ENCODE measurements at places on chromosomes 1 and 21.

- peak; percentile 42 for DNase-seq
These were observed 586.4 kb upstream of the ZRANB2 start for GRCh38 chr1:71667216-71667615.

DNA sequence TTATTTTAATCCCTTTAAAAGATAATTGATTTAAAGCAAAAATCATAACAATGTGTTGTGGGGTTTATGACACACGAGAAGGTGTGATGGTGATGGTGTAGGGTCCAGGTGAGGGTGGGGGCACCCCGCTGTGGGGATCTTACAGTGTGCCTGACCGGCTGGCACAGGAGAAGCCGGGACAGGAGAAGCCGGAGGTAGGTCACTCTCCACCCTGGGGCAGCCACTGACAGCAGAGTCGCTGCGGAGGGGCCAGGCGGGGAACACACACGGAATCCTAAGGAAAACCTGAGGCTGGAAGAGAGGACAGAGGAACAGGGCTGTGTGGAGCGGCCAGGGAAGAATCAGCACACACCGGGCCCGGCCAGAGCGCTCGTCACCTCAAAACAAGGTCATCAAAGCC is 4.3 kb upstream of the LRRC3 start:
- DNase-seq: no peak

DNA sequence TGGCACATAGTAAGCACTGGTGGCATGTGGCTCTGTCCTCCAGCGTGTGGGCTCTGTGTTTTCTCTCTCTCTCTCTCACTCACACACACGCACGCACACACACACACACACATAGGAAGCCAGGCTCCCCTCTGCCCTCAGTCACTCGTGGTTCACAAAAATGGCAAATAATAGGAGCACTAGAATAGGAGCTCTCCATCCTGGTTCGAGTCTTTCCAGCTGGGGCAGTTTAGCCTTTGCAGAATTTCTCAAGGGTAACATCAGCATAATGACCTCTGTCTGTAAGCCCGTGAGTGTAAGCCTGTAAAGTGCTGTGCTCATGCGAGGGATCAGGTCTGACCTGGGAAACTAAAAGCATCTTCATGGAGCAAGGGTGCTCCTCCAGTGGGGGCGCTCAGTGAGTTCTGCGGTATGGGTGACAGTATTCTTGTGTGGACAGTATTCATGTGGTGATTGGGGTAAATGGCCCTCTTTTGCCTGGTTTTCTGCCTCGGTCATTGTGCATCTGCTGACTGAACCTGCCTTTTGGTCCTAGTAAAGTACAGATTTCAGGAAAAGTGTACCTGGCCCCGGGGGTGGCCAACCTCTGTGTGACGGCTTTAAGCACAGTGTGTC is 842 bp upstream of the ZC3H12A start:
- DNase-seq: peak; percentile 63

- no peak for DNase-seq
These were observed 91.9 kb upstream of the IRF2BP2 start for GRCh38 chr1:234701737-234702341.

DNA sequence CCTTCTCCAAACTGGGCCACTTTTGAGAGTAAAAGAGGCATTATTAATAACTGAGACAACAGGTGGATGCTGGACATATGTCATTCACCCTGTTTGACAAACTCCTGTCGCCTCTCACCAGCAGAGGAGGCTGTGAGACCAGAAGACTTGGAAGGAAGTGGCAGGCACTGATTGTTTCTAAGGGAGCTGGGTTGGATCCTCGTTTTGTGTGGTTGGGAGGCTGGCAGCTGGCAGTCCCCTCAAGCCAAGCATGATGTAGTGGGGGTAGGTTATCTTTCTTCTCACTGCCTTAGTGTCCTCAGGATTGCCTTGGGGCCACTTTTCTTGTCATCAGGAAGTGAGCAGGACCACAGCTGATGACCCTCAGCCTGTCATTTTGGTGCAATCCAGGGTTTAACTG is 86.5 kb upstream of the KCNJ15 start:
- DNase-seq: peak; percentile 59

DNA sequence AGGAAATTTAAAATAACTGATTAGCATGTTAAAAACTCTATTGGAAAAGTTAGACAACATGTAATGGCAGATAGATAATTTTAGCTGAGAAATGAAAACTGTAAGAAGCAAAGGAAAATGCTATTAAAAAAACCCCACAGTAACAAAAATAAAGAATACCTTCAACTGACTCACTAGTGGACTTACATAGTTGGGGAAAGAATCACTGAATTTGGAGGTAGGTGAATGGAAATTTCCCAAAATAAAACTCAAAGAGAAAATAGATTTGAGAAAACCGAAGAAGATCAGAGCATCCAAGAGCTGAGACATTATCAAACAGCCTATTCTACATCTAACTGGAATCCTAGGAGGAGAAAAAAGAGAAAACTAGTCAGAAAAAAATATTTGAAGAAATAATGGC is 34.7 kb downstream of the PDE4B start:
- DNase-seq: no peak

- no peak for DNase-seq
These were observed 398.3 kb upstream of the POU3F1 start for GRCh38 chr1:38444770-38445442.

DNA sequence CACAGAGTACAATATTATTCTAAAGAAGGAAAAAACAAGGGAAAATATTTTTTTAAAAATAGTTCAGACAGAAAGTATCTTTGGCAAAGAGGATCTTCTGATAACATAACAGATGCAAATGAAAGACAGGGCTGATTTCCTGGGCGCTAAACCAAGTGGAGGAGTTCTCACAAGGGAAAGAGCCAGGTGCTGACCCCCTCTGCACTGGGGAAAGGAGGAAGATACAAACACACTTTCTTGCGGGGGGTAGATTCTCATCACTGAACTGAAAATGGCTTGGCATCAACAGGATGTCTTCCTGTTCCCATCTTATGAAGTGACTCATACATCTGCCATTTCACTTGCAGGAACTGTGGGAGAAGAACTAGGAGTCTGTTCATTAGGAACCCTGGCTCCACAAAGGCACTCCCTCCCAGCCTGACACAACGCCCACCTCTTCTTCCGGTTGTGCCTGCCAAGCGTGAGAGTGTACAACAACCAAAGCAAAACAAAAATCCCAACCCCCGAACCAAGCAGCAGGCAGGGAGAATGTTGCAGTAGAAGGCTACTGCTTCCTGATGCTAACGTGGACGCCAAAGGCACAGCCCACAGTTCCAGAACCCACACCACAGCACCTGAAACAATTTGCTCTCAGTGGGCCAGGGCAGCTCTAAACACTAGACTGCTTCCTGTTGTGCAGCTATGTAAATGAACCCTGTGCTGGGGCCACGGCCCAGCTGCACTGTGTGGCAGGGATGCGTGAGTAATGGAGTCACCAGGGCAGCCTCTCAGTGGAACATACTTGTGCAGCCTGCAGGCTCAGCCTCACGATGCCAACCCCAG is 51.0 kb downstream of the GADD45A start:
- peak; percentile 44 for DNase-seq

DNA sequence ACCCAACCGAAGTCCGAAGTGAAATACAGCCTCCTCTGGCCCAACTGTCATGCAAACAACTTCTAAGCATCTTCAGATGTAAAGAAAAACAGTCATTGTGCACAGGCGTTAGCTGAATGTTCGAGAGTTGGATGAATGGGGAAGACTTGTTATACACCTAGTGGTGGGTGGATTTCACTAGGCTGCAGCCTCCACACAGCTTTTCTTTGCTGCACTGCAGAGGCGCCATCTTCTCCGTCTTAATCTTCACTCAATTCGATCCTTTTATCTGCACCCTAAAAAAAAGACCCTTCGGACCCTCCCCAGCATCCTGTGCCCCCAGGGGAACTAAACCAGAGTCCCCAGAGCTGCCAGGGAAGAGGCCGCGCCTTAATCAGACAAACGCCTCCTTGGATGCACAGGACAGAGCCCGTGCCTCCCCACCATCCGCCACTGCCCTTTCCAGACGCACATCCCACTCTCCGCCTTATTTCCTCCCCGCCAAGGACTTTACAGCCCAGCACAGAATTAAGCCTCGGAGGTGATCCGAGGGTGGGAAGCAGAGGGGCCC is 1.4 kb downstream of the APP start:
- DNase-seq: peak; percentile 65

DNA sequence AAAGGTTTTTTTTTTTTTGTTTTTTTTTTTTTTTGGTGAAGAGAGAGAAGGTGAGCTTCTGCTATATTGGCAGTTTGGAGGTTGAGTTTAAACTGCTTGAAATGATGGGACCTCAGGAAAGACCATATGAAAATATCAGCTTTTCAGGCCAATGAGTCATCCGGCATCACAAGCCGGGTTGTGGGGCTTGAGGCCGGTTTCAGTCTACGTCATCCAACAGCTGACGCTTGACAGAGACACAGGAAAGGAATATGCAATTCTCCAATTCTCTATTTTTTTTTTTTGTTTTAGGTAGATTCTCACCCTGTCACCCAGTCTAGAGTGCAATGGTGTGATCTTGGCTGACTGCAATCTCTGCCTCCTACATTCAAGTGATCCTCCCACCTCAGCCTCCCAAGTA is 52.4 kb downstream of the KCNJ6 start:
- DNase-seq: peak; percentile 96

DNA sequence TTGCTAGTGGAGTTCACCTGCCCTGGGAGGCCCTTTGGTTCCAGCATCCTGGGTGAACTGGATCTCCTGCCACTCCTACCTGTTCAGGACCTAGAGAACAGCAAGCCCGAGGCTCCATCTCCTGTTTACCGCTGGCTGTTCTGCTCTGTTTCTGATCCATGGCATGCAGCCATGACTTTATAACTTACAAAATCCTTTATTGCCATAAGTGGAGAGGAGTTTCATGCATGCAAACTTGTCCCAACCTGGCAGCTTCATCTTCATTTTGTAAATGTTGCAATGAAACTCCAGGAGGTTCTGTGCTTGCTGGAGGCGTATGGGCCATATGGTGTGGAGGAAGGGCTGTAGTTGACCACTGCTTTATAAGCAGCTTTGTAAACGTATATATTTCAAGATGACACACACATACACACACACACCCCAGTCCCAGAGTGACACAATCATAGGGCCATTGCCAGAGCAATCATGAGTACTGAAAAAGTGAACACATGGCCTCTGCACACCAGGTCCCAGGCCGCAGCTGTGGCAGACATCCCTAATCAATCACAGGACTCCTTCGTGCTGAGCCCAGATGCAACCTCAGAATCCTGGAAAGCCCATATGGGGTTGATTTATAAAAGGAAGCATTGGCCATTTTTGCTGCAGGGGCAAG is 69.0 kb downstream of the UBIAD1 start:
- DNase-seq: no peak

GRCh38 chr1:19015476-19015875 is 59.0 kb upstream of the IFFO2 start:
- DNase-seq: no peak

GRCh38 chr1:64769482-64769881 is 24.6 kb downstream of the RAVER2 start:
- DNase-seq: no peak

DNA sequence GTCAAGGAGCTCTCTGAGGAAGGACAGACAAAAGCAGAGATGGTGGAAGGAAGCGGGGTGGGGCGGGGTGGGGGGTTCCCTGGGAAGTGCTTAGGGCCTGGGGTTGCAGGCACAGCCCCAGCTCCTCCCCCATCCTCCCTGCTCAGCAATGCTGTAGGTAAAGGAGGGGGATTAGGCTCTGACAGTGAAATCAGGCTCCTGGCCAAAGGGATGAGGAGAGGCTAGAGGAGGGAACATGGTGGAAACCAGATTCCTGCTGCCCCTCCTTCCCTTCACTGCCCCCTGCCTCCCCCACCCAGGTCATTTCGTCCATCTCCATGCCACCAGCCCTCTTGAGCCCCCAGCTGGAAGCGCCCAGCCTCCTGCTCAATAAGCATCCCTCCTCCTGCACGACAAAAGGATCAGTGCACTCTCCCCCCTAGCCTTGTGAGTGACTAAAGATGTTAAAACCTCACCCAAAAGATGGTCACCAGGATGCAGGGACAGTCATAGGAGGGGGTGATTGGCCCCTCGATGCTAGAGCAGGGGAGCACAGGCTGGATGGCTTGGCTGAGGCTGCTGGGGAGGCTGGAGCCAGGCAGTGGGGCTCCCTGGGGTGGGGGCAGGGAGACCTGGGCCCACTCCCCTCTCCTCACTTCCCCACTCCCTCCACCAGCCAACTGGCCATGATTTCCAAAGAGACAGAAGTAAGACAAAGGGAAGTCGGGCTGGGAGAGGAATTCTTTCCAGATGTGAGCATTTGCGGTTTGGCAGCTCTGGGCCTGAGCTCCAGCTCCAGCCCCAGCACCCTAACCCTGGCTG is 2.2 kb upstream of the CRABP2 start:
- no peak for DNase-seq

- no peak for DNase-seq
These were observed 50.7 kb downstream of the SYT14 start for GRCh38 chr1:209988706-209989105.

DNA sequence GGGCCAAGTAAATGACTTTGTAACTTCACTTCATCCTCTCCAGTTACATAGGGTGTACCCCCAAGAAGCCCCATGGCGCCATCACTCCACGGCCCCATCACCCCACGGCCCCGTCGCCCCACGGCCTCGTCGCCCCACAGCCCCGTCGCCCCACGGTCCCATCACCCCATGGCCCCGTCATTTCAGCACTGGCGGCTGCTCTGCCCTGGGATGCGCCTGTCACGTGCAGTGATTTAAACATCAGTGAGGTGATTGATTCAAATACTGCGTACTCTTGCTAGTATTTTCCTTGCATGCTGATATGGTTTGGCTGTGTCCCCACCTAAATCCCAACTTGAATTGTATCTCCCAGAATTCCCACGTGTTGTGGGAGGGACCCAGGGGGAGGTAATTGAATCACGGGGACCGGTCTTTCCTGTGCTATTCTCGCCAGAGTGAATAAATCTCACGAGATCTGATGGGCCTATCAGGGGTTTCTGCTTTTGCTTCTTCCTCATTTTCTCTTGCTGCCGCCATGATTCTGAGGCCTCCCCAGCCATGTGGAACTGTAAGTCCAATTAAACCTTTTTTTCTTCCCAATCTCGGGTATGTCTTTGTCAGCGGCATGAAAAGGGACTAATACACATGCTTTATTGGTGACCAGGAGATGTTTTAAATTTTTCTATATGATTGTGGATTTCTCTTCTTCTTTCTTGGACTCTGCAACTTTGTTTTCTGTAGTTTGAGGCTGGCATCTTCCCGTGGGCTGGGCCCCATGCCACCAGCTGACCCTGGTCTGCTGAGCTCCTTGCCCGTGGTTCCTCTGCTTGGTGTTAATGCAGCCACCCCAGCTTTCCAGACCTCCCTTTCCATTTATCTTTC is 50.1 kb upstream of the PCBP3 start:
- peak; percentile 4 for DNase-seq

GRCh38 chr1:243968413-243968812 is 82.7 kb upstream of the ZBTB18 start:
- no peak for DNase-seq

GRCh38 chr1:246516126-246516525 is 9.0 kb upstream of the SMYD3 start:
- DNase-seq: no peak

GRCh38 chr1:218250492-218250891 is 34.6 kb upstream of the RRP15 start:
- DNase-seq: no peak

DNA sequence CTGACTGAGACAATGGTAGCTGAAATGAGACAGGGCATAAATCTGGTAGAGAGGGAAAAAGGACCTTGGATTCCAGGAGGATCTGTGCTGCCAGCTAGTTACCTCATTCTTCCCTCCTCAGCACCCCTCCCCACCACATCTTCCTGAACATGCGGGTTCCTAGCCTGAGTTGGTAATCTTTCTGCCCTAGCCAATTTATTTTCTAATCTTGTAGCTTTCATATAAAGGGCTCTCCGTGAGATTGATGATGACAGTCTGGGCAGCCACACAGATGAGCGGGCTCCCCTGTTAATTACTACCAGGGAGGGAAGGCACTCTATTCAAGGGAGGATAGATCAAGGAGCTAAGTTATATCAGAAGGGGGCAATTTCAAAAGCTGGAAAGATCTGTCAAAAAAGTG is 20.2 kb downstream of the ARHGEF11 start:
- no peak for DNase-seq
